HuH-7.5 (cell line): ENCODE measurements at places on chromosomes 11 and 22.

GRCh38 chr11:19349340-19350025 lies 108.7 kb upstream of the E2F8 start:
- no peak for DNase-seq

GRCh38 chr22:27627444-27627833 lies 174.1 kb downstream of the MN1 start:
- peak; percentile 49 for DNase-seq

- DNase-seq: no peak
These were observed 499.1 kb downstream of the INSC start for GRCh38 chr11:15613789-15614188.

DNA sequence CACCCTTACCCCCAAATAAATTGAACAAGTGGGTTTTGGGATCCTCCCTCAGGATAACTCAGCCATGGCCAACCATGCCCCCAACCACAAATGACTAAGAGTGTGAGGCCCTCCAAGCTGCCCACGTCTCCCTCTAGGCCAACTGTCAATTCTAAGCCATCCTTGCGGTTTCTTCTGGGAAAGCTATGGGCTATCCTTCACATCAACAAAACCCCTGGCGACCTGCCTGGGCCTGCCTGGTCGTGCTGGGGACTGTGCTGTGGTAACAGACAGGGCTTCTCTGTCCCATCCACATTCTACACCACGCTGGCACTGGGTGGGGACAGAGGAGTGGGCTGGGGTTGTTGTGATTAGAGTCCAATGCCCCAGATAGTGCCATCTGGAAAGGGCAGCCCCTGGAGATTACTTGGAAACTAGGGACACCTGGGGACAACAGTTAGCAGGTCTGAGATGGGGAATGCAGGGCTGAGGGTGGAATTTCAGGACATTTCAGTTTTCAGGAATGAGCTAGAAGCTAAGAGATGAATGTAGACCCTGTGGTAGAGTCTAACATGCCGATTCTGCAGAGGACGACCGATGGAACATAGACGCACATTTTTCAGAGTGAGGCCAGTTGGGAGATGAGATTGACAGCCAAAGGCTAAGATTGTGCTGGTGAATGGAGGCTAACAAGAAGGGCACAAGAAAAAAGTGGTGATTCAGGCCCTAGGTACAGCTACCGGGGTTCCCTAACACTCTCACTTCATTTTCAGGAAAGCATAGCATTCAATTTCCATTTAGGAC lies 131.9 kb downstream of the RASSF10 start:
- DNase-seq: no peak

- DNase-seq: no peak
These were observed 30.1 kb downstream of the ST14 start for GRCh38 chr11:130189492-130190210.

DNA sequence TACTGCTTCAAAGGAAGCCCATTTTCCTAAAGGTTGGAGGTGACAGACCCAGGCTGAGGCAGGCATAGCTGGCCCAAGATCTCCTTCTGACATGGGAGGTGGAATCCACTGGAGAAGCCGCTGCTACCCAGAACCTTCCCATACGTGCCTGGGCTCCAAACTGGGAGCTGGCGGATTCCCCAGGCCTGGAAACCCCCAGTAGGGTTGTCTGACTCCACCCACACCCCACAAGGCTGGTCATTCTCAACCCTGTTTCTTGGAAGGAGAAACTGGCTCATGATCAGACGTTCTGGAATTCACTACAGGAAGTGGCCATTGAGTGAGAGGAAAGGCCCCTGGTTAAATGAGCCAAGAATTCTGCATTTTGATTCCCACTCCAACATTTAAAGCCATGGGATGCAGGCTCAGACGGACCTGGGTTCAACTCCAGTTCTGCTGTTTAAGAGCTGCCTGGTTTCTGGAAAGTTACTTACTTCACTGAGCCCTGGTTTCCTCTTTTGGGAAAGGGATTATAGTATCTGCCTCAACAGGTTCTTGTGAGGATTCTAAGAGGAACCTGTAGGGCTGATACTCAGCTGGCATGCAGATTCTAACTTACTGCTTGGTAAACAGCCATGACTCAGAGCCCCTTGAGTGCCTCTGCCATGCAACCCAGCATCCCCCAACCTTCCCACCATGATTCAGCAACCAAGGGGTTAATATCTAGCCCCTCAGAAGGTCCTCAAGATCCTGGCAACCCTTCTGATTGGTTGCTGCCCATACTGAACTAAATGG lies 19.4 kb upstream of the TSKU start:
- no peak for DNase-seq

- no peak for DNase-seq
These were observed 7.0 kb downstream of the ISX start for GRCh38 chr22:35072925-35073324.

GRCh38 chr11:122628810-122629555 lies 26.5 kb upstream of the UBASH3B start:
- DNase-seq: peak; percentile 41

GRCh38 chr11:16825968-16826367 lies 87.5 kb downstream of the C11orf58 start:
- DNase-seq: no peak

GRCh38 chr22:46576556-46577367 lies 39.3 kb upstream of the CELSR1 start:
- peak; percentile 82 for DNase-seq

DNA sequence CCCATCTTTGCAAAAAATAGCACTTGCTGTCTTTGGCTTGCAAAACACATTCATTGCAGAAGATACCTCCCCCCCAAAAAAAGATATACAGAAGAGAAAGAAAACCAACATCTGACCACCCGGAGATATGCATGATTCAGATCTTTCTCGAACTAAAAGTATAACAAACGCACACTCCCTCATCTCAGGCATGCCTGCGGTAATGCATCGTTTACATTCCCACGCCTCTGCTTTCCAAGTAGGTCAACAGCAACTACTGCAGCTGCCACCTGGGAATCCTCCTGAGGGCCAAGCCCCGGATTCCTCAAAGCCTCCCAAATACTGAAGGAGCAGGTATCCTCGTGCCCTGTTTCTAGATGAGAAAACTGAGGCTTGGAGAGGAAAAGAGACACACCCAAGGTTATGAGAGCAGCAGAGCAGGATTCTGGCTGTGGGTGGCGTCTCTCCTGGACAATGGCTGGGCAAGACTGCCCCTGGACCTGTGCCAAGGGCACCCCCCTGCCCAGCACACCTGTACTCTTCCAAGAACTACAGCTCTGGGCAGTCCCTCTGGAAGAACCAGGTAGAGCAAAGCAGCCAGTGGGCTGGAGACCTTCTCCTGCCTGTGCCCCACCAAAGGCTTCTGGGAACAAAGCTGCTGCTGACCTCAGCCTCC lies 38.1 kb downstream of the NUP50 start:
- no peak for DNase-seq

GRCh38 chr11:61827571-61828378 lies at the start of gene FADS2:
Gene FADS2, plus strand, starts transcription at chr11:61828300. Its CDS starts 91 bp downstream, at chr11:61828391.
- peak; percentile 98 for DNase-seq

- DNase-seq: no peak
These were observed 69.9 kb downstream of the BUD13 start for GRCh38 chr11:116702772-116703385.

DNA sequence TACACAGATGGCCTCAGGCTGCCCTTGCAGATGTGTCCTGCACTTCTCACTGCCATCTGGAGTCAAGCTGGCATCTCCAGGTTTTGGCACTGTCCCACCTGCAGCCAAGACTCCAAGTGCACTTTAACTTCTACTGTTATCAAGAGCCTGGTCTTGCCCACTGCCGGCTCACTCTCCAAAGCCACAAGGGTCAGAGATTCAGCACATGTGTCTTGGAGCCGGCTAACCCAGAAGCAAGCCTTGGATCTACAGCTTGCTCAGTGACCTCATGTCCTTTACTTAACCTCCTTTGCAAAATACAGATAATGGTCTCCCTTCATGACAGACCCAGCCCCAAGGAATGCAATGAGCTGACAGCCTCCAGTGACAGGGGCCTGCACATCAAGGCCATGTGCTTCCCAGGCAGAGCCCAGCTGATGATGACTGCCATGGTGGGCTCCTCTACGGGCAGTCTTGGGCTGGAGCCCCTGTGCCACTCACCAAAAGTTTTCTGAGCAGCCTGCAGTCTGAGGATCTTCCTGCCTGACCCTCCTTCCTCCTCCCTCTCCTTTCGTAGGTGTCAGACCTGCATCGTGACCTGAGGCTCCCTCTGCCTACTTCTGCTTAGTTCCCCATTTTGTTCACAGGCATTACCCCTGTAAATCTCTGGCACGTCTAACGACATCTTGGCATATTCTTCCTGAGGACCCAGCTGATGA lies 9.0 kb downstream of the TP53AIP1 start:
- DNase-seq: no peak

GRCh38 chr22:38751422-38752346 lies 4.1 kb downstream of the SUN2 start:
- no peak for DNase-seq

GRCh38 chr11:11451501-11452005 lies 98.5 kb upstream of the CSNK2A3 start:
- DNase-seq: peak; percentile 19

DNA sequence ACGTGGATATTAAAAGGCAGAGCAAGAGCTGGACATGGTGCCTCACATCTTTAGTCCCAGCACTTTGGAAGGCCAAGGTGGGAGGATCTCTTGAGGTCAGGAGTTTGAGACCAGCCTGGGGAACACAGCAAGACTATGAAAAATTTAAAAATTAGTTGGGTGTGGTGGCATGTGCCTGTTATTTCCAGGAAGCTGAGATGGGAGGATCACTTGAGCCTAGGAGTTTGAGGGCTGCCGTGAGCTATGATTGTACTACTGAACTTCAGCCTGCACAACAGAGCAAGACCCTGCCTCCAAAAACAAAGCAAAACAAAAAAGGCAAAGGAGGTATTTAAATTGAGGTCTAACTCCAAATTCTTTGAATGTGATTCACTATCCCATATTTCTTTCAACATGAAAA lies 23.5 kb downstream of the RDX start:
- no peak for DNase-seq

- DNase-seq: no peak
These were observed 5.5 kb downstream of the RAB3IL1 start for GRCh38 chr11:61911701-61912529.

GRCh38 chr11:13327421-13327820 lies 49.8 kb downstream of the BMAL1 start:
- DNase-seq: no peak

DNA sequence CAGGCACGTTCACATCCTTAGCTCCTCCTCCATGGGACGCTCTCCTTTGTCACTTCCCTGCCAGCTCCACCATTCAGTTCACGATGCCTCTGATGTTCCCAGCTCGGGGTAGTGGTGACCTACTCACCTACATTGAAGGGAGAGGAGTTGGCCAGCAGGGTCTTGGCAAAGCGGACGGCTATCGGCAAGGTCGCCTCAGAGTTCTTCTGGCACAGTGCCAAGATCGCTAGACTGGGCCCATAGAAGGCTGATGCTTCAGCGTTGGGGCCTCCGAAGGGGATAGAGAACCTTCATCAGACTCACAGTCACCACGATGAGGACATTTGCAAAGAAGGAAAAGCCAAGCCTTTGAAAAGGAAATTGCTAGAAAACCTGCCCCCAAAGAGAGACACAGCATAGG lies 3.0 kb downstream of the CBLIF start:
- no peak for DNase-seq

- DNase-seq: no peak
These were observed 47.2 kb downstream of the CCDC15 start for GRCh38 chr11:125001079-125001778.

DNA sequence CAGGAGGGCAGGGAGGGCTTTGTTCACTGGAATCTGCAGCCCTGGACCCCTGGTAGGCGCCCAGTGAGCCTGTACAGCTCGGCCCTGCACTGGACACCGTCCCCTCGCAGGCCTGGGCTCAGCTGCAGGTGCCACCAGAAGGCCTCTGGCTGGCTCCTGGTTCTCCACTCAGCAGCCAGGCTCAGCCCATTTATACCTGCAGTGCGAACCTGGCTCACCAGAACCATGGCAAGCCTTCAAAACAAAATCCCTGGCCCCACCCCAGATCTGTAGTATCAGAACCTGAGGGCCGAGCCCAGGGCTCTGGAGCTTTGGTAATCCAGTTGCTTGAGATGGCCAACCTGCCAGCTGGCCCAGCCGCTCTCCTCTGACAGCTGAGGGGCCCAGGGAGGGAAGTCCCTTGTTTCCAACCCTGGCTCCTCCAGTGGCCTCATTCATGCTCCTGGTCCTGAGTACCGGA lies 870 bp upstream of the FREY1 start:
- DNase-seq: no peak

DNA sequence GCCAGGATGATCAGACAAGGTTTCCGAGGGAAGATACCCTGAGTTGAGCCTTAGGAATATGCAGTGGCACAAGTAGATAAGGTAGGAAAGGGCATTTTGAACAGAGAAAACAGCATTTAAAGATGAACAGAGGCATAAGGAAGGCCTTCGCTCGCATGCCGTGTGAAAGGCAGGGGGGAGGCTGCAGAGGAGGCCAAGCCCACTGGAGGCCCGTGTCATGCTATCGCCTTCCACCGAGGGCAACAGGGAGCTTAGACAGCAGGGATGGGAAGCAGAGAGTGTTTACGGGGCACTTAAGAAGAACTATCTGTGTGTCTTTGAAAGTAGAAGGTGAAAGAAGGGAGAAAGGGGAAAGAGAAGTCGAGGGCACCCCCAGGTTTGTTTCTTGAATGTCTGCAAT lies 148.3 kb downstream of the PKNOX2 start:
- DNase-seq: no peak

DNA sequence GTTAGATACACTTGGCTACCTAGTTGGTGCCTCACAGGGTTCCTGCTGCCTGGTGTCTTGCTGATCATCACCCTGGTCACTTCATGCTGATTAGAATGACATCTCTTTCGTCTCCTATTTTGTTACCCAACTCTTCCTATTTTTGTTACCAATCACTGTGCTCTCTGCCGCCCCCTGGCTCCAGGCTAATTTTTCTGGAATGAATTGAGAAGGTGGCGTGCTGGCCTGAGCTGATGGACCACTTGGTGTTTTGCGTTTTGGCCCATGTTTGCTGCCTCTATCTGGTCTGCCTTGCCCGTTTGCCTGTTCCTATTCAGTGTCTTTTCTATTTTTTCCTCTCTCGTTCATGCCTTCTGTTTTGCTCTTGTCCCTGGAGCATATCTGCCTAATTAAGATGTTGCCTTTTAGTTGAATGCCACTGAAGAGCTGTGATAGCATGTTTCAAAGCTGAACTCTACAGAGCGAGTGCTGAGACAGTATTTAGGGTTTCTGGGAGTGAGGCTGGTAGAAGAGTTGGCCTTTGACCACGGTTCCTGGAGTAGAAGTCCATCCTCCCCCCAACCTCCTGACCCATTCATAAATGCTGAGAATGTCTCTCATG lies 5.9 kb upstream of the ATF4 start:
- no peak for DNase-seq
